ENCODE measurements at places on chromosomes 2 and 18. TPM values are rescaled to one million over a fixed set of nuclear protein-coding genes. Genes with fewer than 3 reads are reported as not detected.

DNA sequence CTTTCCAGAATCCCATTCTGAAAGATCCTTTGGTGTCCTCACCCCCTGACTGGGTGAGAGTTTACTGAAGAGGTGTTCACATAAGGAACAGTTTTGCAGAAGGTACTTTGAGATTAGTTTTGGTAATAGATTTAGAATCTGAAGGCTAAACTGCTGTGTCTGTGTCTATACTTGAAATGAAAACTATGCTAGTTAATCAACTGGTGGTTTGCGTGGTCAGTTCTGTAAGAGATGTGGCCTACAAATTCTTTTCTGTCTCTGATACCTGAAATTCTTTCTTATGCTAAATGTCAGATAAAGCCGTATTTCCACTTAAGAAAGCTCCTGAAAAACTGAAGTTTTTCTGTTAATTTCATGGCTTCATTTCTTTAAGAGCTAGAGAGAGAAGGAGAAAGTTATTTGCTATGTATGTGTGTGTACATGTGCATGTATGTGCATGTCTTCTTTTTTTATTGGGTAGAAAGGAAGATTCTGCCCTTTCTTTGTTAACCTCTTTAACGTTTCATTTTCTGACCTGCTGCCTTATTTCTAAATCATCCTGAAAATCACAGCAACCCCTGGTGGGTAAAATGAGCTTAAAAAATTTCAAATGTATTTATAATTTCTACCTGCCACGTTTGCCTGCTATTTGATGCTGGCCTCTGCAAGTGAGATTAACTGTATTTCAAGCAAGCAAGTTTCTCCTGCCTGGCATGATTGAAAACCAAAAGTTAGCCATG lies 552.0 kb upstream of the NRP2 start:
- peaks cover 19% of the 10 kb centered on the region for H3K4me1 ChIP-seq
- H3K36me3 ChIP-seq: peaks cover 9% of the 10 kb centered on the region
- H3K4me3 ChIP-seq: no peak overlapping the region
- no peak for DNase-seq
- no peaks in the 10 kb centered on the region for H3K27me3 ChIP-seq

DNA sequence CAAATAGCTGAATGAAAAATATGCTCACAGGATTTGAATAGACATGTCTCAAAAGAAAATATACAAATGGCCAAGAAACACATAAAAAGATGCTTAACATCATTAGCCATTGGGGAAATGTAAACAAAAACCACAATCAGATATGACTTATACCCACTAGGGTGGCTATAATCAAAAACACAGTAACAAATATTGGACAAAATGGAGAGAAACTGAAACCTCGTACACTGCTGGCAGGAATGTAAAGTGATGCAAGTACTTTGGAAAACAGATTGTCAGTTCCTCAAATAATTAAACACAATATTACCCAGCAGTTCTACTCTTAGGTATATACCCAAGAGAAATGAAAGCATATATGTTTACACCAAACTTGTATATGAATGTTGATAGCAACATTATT lies 213.0 kb downstream of the PHLPP1 start:
- DNase-seq: no peak
- H3K27me3 ChIP-seq: peaks cover 3% of the 10 kb centered on the region
- no peak overlapping the region for H3K4me3 ChIP-seq

DNA sequence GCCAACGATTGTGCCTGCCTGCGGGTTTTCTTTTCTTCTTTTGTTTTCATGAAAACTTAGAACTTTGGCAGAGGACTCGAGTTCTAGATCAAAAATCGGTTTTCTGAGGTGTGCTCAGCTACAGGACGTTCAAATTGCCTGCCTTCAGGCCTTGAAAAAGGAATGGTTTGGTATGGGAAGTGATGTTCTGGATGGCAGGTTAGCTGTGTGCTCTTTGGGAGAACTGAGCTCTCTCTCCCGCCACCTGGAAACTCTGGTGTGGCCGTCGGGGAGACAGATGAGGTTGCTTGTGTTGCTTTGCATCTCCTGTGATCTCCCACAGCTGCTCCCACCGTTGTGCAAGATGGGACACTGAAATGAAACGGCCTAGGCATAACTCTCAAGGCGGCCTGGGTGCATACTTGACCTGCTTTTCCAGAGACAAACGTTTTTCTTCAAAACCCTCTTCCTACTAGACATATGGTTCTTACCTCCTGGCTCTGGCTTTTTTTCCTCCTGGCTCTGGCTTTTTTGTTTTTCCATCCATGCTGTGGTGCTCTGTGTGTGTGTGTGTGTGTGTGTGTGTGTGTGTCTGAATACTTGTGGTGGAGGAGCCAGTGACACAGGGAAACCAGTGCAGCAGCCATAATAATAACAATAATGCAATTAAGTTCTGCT lies 2.0 kb downstream of the FMNL2 start:
- H3K4me1 ChIP-seq: peaks cover 11% of the 10 kb centered on the region
- no peak for DNase-seq
- H3K4me3 ChIP-seq: peak overlapping the region; percentile 84
- H3K27ac ChIP-seq: peak overlapping the region; percentile 72

DNA sequence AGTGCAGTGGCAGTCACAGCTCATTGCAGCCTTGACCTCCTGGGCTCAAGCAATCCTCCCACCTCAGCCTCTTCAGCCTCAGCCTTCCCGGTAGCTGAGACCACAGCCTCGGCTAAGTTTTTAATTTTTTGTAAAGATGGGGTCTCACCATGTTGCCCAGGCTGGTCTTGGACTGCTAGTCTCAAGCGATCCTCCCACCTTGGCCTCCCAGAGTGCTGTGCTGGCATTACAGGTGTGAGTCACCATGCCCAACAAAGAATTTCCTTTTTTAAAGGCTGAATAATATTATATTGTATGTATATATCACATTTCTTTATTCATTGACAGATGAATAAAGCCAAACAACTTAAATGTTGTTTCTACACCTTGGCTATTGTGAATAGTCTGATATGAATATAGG lies 42.5 kb downstream of the MOB4 start:
- H3K27ac ChIP-seq: no peak overlapping the region
- H3K36me3 ChIP-seq: peaks cover 50% of the 10 kb centered on the region
- no peaks in the 10 kb centered on the region for H3K27me3 ChIP-seq

GRCh38 chr2:64992990-64993389 lies 3.8 kb downstream of the SLC1A4 start:
- H3K4me1 ChIP-seq: peaks cover 47% of the 10 kb centered on the region
- H3K4me3 ChIP-seq: peak overlapping the region; percentile 16

Gene LCLAT1
- 31.4 TPM for total RNA-seq

DNA sequence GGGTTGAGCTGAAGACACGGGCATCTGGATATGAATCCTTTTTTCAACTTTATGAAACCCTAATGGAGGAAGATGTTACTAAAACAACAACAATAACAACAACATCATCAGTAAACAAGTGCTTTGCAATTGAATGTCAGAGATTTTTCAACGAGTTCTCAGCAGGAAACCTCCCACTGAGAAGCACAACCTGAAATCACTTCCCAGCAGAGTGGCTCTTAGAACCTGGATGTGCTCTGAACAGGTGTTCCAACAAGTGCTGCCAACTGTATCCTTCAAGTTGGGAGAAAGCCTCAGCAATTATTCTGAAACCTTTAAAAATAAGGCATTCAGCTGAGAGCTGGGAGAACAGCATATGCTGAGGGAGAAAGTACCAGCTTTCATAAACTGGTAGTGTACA lies 1622.7 kb upstream of the CELF4 start:
- H3K27ac ChIP-seq: no peak overlapping the region
- H3K36me3 ChIP-seq: no peaks in the 10 kb centered on the region
- H3K4me1 ChIP-seq: no peaks in the 10 kb centered on the region

Gene SPIRE1
- total RNA-seq: 7.6 TPM

Gene TSGA10
- 3.7 TPM for total RNA-seq

Gene POTEI
- total RNA-seq: not detected

GRCh38 chr18:7733642-7734041 lies 166.5 kb downstream of the PTPRM start:
- H3K27ac ChIP-seq: no peak overlapping the region
- H3K27me3 ChIP-seq: no peaks in the 10 kb centered on the region
- H3K4me3 ChIP-seq: no peak overlapping the region
- H3K36me3 ChIP-seq: no peaks in the 10 kb centered on the region

- peaks cover 6% of the 10 kb centered on the region for H3K27me3 ChIP-seq
- H3K4me3 ChIP-seq: no peak overlapping the region
- H3K4me1 ChIP-seq: no peaks in the 10 kb centered on the region
- H3K27ac ChIP-seq: no peak overlapping the region
- H3K36me3 ChIP-seq: no peaks in the 10 kb centered on the region
- DNase-seq: no peak
These were observed 8.4 kb upstream of the PER2 start for GRCh38 chr2:238296638-238297457.

- H3K27me3 ChIP-seq: peaks cover 30% of the 10 kb centered on the region
- no peak overlapping the region for H3K4me3 ChIP-seq
- no peak for DNase-seq
- H3K4me1 ChIP-seq: no peaks in the 10 kb centered on the region
These were observed 215.9 kb downstream of the IRS1 start for GRCh38 chr2:226583715-226584114.

- H3K27ac ChIP-seq: no peak overlapping the region
- no peak for DNase-seq
- no peak overlapping the region for H3K4me3 ChIP-seq
- H3K36me3 ChIP-seq: no peaks in the 10 kb centered on the region
These were observed 142.4 kb downstream of the CAPN13 start for GRCh38 chr2:30664761-30665358.

DNA sequence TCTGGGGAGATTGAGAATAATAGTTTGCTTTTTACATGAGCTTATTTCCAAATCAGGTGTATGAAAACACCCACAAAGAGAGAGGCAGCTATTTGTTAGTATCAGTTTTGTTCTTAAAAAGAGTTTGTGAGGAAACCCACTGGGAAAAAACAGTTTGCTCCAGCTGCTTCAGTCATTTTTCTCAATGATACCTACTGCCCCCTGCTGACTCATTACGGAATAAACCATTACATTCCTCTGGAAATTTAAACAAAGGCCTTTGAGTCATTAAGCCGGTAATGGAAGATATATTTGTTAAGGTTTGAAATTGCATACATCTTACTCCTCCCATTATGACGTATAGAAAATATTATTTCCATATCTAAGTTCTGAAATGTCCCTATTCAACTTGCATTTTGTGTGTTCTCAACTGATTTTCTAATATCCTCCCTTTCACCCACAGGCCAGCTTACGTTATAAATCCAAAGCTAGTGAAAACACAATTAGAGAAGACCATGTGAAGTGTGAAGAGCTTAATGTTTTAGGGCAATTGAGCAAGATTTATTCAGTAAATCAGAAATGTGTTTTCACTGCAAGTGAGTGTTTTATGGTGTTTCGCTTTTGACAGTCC lies 761.6 kb downstream of the DSC3 start:
- no peaks in the 10 kb centered on the region for H3K36me3 ChIP-seq
- no peaks in the 10 kb centered on the region for H3K27me3 ChIP-seq
- H3K27ac ChIP-seq: no peak overlapping the region
- H3K4me1 ChIP-seq: no peaks in the 10 kb centered on the region
- DNase-seq: no peak

- H3K27me3 ChIP-seq: no peaks in the 10 kb centered on the region
- no peak overlapping the region for H3K27ac ChIP-seq
- no peak for DNase-seq
- H3K4me1 ChIP-seq: no peaks in the 10 kb centered on the region
- H3K36me3 ChIP-seq: no peaks in the 10 kb centered on the region
These were observed 40.8 kb upstream of the CCDC102B start for GRCh38 chr18:68757126-68757525.

Gene COL6A3
- total RNA-seq: 27.6 TPM

- peaks cover 3% of the 10 kb centered on the region for H3K36me3 ChIP-seq
- peaks cover 66% of the 10 kb centered on the region for H3K27me3 ChIP-seq
- H3K27ac ChIP-seq: no peak overlapping the region
These were observed 109.6 kb upstream of the KCTD1 start for GRCh38 chr18:26657631-26658581.

Gene TET3
- total RNA-seq: 22.0 TPM

DNA sequence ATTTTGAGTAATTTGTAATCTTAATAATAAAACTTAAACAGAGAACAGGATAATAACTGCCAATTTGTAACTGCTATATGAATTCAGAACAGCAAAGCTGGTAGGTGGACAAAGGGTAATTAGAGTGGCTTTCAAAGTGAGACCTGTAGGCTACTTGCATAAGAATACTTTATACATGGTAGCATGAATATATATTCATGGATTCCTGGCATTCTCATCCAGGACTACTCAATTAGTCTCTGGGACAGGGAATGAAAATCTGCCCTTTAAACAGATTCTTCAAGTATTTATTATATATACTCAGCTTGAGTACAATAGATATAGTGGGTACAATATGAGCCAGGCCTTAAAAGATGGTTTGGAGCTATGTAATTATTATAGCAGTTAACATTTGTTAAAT lies 419.9 kb downstream of the PIK3C3 start:
- no peaks in the 10 kb centered on the region for H3K36me3 ChIP-seq
- H3K4me1 ChIP-seq: no peaks in the 10 kb centered on the region
- no peak overlapping the region for H3K4me3 ChIP-seq
- no peak for DNase-seq
- H3K27ac ChIP-seq: no peak overlapping the region
- H3K27me3 ChIP-seq: no peaks in the 10 kb centered on the region

GRCh38 chr2:134099273-134099672 lies 154.6 kb upstream of the MGAT5 start:
- no peak overlapping the region for H3K27ac ChIP-seq
- no peak for DNase-seq
- H3K4me3 ChIP-seq: no peak overlapping the region
- no peaks in the 10 kb centered on the region for H3K36me3 ChIP-seq
- H3K27me3 ChIP-seq: peaks cover 16% of the 10 kb centered on the region

GRCh38 chr18:80147037-80147417 lies 38.0 kb downstream of the ADNP2 start:
- no peak for DNase-seq
- peak overlapping the region; percentile 88 for H3K4me3 ChIP-seq
- peaks cover 5% of the 10 kb centered on the region for H3K4me1 ChIP-seq
- H3K27me3 ChIP-seq: no peaks in the 10 kb centered on the region

GRCh38 chr18:31646332-31647126 lies 37.9 kb downstream of the B4GALT6 start:
- DNase-seq: no peak
- H3K4me1 ChIP-seq: peaks cover 15% of the 10 kb centered on the region
- no peak overlapping the region for H3K4me3 ChIP-seq
- no peaks in the 10 kb centered on the region for H3K36me3 ChIP-seq
- no peak overlapping the region for H3K27ac ChIP-seq
- H3K27me3 ChIP-seq: peaks cover 16% of the 10 kb centered on the region
